Sciatic nerve (tissue), 2 donors: ENCODE measurements at places on chromosomes 3 and 15. TPM values are rescaled to one million over a fixed set of nuclear protein-coding genes. Genes with fewer than 3 reads are reported as not detected.

Gene TIMP4
- 13.2 TPM for total RNA-seq

Gene DMXL2
- total RNA-seq, result 39.3 TPM

Gene PIGZ
- 5.4 TPM for total RNA-seq

Gene HRH1
- total RNA-seq, result 40.3 TPM

Gene RTP3
- not detected for total RNA-seq

Gene IGF2BP2
- total RNA-seq, result 52.2 TPM

Gene MAP4
- 442 TPM for total RNA-seq

Gene CYP11A1
- total RNA-seq, result 4.3 TPM

Gene KLHL6
- 4.7 TPM for total RNA-seq

Gene EXD1
- not detected for total RNA-seq

Gene AADAC
- not detected for total RNA-seq

Gene ETV5
- 56.3 TPM for total RNA-seq
